ENCODE measurements at places on chromosomes 7 and 10.

DNA sequence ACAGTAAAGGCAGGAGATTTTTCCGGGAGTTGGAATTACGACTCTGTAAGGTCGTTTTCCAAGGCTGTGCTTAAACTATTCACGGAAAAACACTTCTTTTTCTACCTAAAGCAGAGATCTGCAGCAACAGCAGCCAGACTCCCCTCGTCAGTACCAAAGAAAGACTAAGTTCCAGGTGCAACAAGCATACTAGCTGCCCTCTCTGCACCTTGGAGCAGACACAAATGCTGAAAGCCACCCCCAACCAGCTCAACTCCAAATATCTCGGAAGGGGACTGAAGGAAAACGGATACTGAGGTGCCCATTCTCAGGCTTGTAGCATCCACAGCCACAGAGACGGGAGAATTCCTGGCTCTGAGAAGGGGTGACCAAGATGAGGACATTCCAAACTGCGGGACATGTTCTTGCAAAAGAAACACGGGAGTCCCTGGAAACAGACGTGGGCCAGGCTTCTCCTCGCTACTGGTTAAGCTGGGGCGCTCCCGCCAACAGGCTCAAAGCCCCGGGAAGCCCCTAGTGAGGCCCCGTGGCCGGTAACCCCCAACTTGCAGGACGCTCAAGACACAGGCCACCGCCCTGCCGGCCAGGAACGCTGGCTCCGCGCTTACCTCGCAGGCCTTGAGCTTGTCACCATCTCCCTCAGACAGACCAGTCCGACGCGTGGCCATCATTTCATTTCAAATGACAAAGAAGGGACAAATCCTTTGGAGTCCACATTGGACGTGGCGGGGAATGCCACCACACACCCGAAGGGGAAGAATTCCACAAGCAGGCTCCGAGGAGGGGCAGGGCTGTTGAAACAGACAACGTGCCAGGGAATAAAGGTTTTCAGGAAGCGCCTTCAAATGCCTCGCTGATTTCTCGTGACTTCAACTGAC lies 2.2 kb downstream of the ARHGAP21 start:
- DNase-seq, result no peak

- no peak for DNase-seq
Observed at GRCh38 chr10:88833723-88834122, 17.9 kb downstream of the ANKRD22 start.

DNA sequence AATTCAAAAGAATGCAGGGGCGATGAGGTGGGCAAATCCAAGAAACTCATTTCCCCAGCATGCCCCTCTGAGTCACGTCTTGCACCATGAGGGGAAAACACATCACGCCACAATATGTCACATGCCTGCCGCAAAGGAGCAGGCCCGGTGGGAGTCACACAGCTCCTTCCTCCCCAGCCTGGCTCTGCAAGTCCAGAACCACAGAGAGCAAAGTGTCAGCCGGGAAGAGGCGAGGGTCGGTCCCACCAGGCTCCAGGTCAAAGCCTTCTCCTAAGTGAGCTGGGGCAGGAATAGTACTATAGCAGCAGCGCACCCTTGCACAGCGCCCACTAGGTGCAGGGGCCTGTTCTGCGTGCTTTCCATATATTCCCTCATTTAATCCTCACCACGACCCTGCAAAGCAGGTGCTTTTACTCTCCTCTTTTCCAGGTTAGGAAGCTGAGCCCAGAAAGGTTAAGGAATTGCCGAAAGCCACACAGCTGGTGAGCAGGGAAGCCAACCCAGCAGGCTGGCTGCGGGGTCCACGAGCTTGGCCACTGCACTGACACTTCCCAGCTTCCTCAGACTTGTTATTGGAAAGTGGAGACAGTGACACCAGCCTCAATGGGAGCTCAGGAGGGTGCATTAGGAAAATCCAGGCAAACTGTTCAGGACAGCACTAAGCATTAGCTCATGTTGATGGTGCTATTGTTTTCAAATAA lies 94.0 kb upstream of the ZMIZ1 start:
- peak; percentile 81 for DNase-seq

GRCh38 chr7:142808802-142809583 lies 38.2 kb downstream of the PRSS2 start:
- no peak for DNase-seq

DNA sequence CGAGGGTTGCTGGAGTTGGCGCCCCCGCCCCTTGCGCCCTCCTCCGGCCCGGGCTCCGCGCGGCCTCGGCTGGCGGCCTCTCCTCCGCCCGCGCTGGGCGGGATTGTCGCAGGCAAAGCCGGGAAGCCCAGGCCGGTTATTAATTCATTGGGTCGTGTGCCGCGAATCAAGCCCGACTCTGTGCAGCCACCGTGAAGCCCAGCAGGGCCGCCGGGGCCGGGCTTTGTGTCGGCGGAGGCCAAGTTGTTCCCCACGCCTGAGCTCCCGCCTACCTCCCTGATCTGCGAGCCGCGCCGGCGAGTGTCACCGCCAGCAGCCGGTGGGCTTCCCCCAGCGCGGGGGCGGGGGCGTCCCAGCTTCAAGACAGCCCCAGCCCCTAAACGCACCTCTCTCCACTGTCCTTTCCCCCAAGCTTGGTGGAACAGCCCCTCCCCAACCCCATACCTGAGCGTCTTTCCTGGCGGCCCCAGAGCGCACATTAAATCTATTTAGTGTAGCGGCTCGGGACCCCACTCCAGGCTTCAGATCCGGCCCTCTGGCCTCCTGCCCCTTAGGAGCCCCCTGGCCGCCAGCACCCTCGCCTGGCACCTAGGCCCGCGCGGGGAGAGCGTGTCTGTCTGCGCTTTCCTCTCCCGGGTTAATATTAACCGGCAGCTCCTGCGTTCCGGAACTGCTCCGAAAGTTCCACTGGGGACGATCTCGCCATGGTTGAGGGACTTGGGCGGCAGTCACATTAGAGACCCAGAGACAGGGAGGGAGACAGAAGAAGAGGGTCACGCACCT lies 3.5 kb downstream of the SHH start:
- peak; percentile 59 for DNase-seq

GRCh38 chr7:155710530-155710929 lies 66.1 kb downstream of the RBM33 start:
- DNase-seq, result no peak

DNA sequence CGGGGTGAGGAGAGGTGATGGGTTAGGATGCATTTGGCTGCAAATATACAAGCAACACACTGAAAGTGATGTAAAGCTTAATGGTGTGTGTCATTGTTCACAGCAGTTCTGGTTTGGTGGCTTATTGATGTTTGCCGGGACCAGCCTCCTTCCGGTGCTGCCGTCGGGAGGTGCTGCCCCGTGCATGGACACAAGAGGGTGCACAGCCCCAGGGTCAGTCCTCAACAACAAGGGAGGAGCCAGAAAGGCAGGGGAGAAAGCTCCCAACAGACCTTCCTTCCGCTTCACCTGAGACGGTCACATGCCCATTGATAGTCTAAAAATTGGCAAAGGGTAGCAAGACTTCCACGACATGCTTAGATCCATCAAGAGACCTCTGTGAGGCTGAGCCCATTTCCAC lies 9.5 kb downstream of the RNF32 start:
- DNase-seq, result peak; percentile 74

DNA sequence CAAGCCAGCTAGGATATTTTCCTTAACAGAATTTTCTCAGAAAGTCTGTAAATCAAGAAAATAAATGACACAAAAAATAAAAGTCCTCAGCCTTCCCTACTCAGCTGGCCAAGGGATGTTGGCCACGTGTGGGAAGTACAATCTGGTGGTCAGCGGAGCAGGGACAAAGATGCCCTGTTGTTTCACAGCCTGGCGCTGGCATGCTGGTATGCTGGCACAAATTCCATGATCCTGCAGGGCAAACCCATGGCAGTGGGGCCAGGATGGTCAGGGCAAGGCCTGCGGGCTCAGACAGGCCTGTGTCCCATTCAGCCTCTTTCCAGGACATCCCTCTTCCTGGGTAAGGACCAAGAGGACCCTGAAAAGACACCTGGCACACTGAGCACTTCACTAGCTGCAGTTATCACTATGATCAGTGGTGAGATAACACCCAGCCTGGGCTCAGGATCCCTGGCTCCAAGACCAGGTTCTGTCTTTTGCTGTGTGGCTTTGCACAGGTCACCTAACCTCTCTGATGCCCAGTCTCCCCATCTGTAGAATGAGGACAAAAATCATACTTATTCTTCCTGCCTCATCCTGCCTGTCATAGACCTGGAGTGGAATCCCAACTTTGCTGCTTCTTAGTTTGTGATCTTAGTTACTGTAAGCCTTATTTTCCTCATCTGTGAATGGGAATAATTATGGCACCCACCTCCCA lies 10.8 kb upstream of the HSPA12A start:
- DNase-seq, result no peak

DNA sequence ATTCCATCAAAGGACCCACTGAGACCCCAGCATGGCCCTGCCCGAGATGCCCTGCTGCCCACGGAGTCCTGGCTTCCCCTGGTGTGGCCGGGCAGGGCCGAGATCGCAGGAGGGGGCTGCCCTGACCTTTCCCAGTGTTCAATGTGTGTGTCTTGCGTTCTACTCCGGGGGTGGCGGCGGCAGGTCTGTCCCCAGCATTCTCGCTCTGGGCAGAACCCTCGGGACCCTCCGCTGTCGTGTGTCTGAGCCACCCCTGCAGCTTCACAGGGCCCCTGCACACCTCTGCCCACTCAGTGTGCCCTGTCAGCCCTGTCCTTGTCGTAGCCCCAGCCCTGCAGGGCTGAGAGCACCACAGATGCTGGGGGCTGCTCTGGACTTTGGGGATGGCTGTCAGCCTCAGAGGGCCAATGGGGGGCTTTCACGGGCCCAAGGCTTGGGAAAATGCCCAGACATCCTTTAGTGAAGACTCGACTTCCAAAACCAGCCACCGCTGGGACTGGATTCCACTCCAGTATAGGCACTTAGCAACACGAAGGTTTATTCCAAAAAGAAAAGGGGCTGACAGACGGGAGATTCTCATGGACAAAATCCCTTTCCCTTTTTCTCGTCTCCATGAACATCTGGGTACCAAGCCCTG lies 30.0 kb upstream of the KNDC1 start:
- no peak for DNase-seq

DNA sequence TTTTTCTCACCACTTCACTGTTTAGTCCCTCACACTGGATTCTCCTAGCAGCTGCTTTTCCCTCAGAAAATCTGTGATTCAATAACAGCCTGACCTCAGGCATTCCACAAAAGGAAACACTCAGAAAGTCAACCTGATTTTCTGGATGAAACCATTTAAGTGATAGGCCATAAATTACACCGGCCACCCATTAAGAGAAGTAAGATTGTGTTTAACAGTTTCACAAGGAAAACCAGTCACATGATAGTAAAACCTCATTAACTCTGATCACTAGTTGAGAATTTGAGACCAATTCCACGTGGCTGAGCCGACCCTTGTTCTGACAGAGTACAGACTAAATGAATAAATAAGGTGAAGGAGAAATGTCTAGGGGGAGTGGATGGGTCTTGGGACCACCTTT lies 7.7 kb downstream of the GRM8 start:
- DNase-seq, result peak; percentile 32

- DNase-seq, result peak; percentile 66
Observed at GRCh38 chr7:91089382-91089963, 174.8 kb upstream of the FZD1 start.

- no peak for DNase-seq
Observed at GRCh38 chr7:151013733-151014497, 10.4 kb downstream of the ATG9B start.

DNA sequence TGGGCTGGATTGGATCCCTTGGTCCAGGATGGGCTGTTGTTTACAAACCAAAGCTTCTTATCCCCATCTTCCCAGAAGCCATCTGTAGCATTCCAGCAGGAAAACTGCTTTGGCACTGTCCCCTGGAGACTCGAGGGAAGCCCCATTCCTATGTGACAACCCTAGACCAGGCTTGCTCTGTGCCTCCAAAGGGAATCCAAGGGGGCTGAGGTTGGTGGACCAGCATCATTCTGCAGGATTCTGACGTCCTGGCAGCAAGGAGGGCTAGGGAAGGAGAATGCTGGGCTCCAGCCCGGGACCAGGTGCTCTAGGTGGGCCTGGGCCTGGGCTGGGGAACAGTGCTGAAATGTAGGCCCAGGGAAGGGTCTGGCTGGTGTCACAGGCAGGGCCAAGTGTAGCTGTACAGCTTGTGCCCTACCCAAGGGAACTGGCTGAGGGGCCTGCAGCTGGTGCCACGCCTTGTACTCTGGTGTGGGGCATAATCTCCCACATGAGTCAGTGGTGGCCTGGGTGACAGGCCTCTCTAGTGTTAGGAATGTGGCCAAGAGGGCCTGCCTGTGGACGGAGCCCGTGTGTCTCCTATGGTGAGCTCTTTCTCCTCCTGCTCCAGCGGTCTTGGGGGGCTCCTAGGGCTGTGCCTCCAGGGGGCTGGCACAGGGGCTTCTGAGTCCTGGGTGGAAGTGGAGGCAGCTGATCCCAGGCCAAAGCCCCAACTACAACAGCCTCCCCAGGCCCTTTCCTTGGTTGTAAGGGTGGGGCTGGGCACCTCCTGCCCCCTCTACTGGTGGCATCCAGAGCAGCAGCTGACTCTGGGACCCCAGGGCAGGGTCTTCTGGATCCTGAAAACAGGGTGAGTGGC lies 25.2 kb downstream of the TRIM8 start:
- peak; percentile 32 for DNase-seq

- DNase-seq, result no peak
Observed at GRCh38 chr10:11299125-11299524, 281.5 kb downstream of the CELF2 start.

- no peak for DNase-seq
Observed at GRCh38 chr10:8401531-8401930, 347.0 kb downstream of the GATA3 start.

GRCh38 chr7:4683884-4684565 lies 1.9 kb downstream of the FOXK1 start:
- DNase-seq, result peak; percentile 85

DNA sequence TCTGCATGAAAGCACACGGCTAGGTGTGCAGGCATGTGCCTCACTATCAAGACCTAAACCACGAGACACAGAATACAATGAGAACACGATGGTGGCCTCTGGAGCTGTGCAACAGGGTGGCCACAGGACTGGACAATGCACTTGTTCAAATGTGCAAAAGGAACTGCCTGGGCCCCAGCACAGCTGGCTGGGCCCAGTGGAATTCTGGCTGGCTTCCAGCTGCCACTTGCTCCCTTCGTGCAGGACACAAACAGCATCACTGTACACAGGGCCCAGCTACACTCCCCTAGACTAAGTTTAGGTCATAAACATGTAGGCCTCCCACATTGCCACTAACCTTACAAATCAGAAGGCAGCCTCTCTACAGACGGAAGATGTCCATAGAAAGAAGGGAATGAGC lies 23.4 kb downstream of the DOCK4 start:
- DNase-seq, result no peak

GRCh38 chr7:16315280-16315679 lies 106.1 kb downstream of the CRPPA start:
- peak; percentile 58 for DNase-seq

DNA sequence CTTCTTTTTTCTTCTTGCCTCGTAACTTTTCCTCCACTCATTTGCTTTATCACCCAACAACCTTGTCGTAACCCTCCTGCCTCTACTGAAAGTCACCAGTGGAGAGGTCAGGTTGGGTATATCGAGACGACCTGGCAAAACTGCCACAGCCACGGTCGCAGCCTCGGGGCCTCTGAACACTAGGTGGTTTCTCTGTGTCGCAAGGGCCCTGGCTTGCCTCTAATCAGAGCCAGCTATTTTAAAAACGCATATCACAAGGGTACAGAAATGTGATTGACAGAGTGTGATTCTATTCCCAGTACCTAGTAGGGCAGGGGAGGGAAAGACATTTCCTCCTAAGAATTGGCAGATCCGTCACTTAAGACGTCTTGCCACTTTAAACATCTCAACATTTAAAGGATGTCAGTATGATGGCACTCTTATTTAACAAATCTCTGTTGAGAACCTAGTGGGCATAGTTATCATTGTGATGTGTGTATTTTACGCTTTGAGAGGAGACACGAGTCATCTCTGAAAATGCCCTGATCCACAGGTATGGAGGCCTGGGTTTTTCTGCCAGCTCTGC lies 197.5 kb downstream of the ARHGAP21 start:
- no peak for DNase-seq
